Stimulated activated CD8-positive, alpha-beta memory T cell treated with anti-CD3 and anti-CD28 coated beads, Interleukin-12 subunit alpha, Interleukin-12 subunit beta, amount 100 ng/mL, for 4 hours (primary cell): ENCODE measurements at places on chromosomes 5 and 9.
A peak's percentile ranks its signal among the peaks of the same experiment; 100 is the strongest.

DNA sequence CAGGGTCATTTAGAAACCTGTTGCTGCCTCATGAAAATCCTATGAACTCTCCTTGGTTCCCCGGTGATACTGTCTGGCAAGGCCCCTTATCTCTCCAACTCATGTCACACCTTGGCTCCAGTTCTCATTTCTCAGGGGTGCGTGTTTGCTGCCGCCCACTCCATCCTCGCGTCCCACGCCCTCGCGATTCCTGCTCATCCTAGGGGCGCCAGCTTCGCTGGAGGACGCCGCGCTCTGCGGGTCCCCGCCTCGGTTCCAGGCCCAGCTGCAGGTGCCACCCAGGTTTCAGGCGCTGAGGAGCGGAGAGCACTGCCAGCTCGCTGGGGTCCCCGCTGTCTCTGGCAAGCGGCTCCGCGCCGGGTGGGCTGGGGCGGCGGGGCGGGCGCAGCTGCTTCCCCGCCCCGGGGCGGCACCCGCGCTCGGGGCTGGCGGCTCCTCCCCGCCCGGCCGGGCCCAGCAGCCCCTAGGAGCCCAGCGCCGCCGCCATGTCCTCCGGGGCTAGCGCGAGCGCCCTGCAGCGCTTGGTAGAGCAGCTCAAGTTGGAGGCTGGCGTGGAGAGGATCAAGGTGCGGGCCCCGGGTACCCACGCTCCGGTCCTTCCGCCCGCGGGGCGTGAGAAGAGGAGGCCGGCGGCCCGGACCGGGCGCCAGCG, at the start of gene GNG10:
Gene GNG10, plus strand, starts transcription at position 456 of the 652 bp plus-strand sequence. Its CDS starts 30 bp downstream, at position 486.
- DNase-seq = peak; percentile 68

GRCh38 chr9:113623851-113624485, 160.4 kb downstream of the RGS3 start:
- no peak for DNase-seq

DNA sequence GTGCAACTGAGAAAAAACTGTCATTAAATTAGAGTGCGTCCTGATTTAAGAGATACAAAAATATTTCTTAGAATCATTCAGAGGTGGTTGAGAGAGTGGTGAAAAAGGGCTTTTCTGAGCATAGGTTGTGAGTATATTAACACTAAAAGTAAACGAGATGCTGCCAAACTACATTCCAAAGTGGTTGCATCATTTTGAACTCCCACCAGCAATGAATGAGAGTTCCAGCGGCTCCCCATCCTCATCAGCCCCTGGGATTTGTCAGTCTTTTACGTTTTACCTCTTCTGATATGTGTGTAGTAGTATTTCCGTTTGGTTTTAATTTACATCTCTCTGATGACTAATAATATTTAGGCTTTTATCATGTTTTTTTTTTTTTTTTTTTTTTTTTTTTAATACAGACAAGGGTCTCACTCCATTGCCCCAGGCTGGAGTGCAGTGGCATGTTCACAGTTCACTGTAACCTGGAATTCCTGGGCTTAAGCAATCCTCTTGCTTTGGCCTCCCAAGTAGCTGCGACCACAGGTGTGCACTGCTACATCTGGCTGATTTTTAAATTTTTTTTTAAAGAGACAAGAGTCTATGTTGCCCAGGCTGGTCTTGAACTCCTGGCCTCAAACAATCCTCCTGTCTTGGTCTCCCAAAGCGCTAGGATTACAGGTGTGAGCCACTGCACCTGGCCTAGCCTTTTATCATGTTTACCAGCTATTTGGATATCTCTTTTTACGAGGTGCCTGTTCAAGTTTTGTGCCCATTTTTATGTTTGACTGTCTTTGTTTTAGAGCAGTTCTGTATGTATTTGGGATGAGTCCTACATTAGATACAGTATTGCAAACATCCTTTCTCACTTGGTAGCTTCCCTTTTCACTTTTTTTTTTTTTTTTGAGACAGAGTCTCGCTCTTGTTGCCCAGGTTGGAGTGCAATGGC, 17.0 kb downstream of the PRRT1B start:
- no peak for DNase-seq

- DNase-seq = no peak
Observed at GRCh38 chr5:33465120-33465519, 24.4 kb downstream of the TARS1 start.

GRCh38 chr5:107515521-107516080, 155.1 kb downstream of the EFNA5 start:
- no peak for DNase-seq

- DNase-seq = no peak
Observed at GRCh38 chr5:150361301-150361700, 3.8 kb downstream of the TCOF1 start.

DNA sequence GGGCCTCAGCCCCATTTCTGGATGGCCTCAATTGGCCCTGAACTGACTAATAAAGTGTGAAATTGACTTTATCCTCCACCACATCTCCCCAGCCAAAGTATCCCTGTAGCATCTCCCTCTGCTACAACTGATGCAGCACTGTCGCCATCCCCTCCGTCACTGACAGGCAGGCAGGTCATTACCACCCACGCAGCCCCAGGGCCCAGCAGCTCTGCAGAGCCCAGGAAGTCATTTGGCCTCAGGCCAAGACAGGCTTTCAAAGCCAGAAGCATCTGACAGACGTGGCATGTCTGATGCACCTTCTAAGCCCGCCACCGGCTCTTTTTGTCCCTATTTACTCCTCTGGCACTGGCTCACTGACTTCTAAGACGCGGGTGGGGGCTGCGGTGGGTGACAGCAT, 65.3 kb downstream of the ARHGEF37 start:
- peak; percentile 6 for DNase-seq

GRCh38 chr9:21481470-21482056, 550 bp downstream of the IFNE start:
- DNase-seq = no peak

- DNase-seq = no peak
Observed at GRCh38 chr5:150271923-150272322, 17.6 kb downstream of the CAMK2A start.

DNA sequence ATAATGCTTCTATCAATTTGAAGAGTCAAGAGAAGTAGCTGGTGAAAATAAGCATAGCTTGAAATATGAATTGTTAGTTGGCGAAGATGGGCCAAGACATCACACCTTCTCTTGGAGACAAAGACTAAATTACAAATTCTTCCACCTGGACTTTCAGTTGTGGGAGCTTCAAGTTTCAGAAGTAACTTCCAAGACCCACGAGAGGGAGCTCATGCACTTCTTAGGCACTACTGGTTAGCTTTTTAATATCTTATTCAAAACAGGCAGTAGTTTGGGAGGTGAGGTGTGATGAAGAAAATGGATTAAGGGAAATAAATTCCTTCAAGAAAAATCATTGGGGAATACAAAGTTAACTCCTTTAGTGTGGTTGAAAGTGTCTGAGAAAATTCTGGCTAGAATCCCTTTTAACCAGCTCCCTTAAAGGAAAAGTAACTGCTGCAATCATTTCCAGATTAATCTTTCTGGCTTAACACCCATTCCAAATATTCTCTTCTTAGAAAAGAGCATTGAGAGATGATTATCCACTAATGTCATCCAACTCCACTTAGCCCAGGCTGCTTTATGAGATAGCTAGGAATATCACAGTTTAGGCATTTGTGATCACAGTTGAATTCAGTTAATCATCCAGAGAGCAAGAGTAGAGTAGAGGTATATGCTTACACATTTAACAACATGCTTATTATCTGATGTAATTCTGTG, 139.5 kb upstream of the DMRTA1 start:
- no peak for DNase-seq

DNA sequence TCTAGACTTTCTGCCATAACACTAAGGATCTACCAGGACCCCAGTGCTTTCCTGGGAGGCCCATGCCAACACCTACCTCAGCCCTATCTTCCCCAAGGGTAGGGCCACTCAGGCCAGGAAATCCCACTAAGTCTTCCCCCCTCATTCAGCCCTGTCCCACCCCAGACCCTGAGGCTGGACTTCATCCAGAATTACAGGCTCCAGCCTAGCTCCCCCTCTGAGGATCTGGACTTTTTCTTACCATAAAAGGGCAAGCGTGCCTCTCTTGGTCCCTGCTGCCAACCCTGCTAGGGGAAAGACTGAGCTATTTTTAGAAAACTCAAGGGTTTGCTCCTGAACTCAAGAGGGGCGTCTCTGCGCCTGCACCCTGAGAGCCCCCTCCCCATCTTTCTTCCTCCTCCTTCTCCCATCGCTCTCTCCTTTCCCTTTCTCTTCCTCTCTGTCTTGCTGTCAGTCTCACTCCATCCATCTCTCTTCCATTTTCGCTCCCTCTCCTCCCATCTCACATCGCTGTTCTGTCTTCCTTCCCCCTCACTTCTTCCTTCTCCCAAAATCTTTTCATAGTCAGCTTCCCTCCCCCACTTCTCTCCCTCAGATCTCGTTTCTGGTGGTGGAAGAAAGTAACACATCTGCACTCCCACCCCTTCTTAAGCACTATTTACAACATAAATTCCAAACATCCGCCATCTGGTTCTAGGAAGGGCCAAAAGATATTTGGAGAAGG, 38.1 kb upstream of the IL17B start:
- no peak for DNase-seq

DNA sequence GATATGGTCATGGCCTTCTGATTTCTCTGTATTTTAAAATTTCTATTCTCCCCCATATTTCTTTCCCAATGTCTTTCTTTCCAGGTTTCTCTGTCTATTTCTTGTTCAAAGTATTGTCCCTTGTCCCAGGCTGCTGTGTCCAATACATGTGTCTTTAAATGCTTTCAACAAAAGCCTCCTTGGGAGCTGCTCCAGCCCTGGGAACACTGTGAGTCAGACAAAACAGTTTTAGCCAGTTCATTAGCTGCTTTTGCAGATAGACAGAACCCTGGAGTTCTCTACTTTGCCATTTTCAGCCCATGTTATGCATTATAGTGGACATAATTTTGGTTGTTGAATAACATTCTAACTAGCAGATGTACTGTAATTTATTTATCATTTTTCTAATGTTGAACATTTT, 20.5 kb upstream of the JAK2 start:
- no peak for DNase-seq

DNA sequence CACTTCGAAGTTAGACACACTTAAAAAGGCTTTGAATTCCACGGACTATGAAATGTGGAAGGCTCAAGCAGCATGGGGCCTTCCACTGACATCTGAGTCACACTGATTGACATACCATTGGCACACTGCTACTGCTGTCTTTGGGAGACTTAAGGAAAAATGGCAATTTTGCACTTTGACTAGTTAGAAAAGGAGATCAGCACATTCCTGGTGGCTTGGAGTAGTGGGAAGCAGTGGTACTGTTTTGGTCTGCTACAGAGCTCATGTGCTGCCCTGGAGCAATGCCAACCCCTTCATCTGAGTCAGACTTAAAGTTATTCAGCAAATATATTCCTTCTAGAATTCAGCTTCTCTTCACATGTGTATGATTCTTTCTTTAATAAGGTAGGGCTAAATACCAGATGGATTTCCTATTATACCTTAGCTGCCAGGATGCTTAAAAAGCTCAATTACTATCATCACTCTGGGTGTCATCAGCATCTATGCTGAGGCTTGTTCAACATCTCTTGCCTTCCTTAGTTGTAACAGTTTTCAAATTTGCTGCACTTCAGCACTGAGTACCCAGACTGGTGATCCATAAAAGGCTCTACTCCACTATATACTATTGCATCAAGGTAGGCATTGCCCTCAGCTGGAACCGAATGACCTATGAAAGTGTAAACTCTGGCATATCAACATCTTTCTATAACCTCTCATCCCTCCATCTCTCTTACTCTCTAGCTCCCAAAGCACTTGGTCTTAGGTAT, 42.3 kb upstream of the MOCS2 start:
- DNase-seq = no peak

DNA sequence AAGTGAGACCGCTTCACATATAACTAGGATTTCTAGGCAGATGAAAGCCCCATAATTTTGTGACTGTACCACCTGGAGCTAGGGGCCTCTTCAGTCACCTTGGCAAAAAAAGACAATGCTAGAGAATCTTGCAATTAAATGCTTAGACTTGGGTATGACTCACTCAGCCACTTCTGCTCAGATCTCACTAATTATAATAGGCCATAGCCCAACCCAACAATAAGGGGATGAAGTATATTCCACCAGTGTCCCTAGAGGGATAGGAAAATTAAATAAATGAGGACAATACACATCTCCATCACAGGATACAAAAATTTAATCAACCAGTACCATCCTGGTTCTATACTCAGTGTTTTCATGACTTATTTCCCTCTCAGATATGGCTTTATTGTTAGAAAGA, 1079.9 kb upstream of the C9orf72 start:
- DNase-seq = no peak

DNA sequence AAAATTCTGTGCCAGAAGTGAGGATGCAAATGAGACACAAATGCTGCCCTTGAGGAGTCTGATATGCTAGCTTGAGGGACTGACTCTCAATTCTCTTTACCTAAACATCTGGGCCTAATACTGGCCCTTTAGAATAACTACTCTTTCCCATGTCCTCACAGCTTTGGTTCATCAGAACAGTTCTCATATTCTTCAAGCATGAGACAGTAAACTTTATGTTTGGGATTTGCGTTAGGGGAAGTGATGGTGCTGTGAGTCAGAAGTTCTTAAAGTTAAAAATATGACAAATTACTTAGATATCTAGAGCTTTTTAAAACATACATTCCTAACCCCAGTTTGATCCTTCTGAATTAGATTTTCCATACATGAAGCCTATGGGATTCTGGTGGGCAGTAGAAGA, 665.0 kb upstream of the RGMB start:
- no peak for DNase-seq

- DNase-seq = no peak
Observed at GRCh38 chr9:23830929-23831730, 5.1 kb upstream of the ELAVL2 start.

DNA sequence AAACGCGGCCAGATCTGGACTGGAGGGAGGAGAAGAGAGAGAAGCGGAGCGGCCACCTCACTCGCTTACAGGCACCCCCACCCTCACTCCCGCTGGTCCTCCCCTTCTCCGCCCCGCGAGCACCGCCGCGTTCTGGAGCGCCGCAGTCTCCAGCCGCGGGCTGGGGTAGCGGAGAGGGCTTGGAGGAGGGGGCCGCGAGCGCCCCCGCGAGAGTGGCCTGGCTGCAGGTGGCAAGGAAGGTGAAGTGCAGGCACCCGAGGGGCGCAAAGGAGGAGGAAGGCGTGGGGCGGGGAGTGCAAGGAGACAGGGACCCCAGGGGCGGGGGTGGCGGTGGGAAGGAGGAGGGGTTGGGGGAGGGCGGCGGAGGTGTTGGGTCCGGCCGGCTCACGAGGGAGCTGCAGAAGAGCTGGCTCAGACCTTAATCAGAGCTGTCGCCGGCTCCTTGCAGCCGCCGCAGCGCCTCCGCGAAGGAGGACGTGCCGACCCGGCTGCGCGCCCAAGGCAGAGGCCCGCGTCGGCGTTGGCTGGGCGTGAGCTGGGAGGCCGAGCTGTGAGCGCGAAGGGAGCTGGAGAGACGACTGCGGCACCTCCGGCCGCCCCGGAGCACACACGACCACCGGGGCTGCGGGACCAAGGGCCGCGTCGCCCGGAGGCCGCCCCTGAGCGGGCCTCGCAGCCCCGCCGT, at the start of gene DMRT3:
Gene DMRT3, plus strand, starts transcription at position 398 of the 685 bp plus-strand sequence. CDS start 347 bp downstream, outside the sequence.
- DNase-seq = no peak

DNA sequence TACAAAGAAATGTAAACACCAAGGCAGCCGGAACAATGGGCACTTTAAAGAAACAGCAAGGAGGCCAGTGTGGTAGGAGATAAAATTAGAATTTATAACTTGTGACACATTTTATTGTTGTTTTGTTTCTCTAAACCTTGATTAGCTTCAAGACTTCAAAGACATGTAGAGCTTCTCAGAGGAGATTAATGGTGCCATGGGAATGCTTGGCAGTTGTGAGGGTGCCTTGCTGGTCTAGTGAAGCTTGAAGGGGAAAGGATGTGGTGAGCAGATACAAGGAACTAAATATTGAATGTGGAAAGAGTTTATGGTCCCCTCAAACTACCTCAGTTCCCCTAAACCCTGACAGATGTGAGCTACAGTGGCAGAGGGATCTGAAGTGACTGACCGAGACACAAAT, 322.4 kb upstream of the ADAMTS16 start:
- no peak for DNase-seq

- DNase-seq = no peak
Observed at GRCh38 chr5:177117441-177118045, 16.0 kb upstream of the NSD1 start.
